IPS-NIHi11 (cell line): ENCODE measurements at places on chromosomes 12 and 14.

GRCh38 chr12:57815177-57816000, 3.1 kb downstream of the AVIL start:
- DNase-seq = peak; percentile 67

GRCh38 chr12:12467688-12468261, 94.9 kb downstream of the DUSP16 start:
- no peak for DNase-seq

DNA sequence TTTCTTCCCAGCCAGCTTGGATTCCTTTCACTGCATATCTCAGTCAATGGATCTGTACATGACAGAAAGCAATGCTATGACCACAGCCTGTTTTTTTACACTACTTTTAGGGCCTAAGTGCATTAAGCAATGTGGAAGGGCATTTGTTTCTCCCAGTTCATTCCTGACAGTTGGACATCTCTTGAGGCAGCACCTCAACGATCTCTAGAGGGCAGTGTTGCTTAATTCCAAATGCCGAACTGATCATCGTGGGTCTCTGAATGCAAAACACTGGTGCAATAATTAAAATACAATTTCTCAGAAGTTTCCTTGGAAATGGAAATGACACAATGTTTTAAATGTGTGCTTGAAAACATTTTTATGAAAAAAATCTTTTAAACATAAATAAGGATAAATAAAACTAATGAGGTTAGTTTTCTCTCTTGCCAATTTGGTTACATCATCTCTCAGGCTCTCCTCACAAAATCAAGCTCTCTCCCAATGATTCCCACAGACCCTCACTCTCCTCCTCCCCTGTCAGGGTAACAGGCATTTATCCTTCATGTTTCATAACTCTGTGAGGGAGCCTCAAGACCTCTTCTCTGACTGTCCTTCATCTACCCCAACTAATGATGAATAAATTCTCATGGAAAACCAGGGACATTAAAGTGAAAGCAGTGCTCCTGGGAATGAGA, 192.4 kb upstream of the SLC16A7 start:
- peak; percentile 70 for DNase-seq

DNA sequence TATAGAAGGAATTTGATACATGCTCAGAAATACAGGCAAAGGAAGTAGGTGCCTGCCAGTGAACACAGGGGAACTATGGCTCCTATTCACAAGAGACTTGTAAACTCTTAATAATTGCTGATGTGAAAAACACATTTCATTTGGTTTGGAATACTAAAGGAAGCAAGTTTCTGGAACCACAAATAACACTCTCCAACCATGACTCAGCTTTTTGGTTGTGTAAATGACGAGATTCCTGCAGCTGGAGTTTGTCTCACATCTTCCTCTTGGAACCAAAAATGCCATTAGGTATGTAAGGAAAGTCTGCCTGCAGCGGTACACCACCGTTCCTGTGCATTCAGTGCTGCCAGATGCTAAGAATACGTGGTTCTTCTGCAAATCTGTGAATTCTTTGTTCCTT, 4.5 kb upstream of the OR11H6 start:
- no peak for DNase-seq

DNA sequence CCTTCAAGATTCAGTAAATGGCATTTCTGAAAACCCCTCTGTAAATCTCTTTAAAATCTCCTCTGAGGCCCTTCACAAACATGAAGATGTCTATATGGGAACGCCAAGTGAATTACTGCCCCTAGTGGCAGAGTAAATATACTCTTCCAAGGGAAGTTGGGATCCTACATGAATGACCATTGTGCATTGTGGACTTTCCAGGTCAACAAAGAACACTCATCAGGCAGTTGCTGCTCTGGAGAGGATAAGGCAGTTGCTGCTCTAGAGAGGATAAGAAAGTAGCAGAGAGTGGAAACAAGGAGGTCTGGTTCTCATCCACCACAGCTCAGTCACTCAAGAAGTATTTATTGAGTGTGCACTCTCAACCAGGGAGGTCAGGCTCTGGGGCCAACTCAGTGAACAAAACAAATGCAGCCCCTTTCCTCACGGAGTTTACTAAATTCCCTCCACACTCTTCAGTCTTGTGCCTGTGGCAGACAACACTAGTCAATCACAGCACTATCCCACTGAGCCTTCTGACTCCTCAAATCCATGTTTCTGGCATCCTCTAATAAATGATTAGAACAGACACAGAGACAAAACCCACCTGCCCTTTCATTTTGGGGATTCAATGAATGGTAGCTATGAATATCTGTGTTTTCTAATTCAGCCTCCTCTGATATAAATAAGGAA, 52.9 kb downstream of the SVOP start:
- DNase-seq = peak; percentile 66

- no peak for DNase-seq
Measured at GRCh38 chr14:74457565-74457895, 31.5 kb upstream of the SYNDIG1L start.

DNA sequence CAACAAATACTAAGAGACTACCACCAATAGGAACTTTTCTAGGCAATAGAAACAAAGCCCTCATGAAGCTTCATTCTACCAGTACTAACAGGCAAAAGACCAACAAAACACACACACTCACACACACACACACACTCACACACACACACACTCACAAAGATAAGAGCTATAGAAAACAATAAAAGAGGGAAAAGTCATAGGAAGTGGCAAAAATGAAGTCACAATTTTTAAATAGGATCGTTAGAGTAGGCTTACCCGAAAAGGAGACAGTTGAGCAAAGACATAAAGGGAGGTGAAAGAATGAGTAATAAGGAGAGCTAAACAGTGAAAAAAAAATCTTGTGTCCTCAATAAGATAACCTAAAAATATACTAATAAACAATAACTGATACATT, 66.5 kb downstream of the C2CD5 start:
- no peak for DNase-seq

DNA sequence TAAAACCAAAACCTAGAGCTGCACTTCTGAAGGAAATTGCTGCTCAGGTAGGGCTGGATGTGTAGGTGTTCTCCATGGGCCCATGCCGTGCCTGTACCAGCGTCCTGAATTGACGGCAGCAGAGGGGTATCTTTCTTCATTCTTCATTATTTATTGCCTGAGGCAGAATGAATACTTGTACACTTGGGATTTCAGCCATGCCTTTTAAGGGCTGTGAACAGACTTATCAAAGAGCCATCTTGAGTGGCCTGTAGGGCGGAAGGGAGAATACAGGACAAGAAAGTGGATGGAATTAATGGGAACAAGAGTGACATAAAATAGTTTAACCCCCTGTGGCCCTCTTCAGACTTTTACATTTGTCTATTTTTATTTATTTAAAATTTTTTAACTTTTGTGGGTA, 61.4 kb downstream of the RASSF3 start:
- DNase-seq = no peak

- no peak for DNase-seq
Measured at GRCh38 chr14:23697680-23698079, 61.5 kb downstream of the DHRS2 start.

GRCh38 chr14:33932576-33933345, 18.1 kb downstream of the EGLN3 start:
- DNase-seq = no peak

DNA sequence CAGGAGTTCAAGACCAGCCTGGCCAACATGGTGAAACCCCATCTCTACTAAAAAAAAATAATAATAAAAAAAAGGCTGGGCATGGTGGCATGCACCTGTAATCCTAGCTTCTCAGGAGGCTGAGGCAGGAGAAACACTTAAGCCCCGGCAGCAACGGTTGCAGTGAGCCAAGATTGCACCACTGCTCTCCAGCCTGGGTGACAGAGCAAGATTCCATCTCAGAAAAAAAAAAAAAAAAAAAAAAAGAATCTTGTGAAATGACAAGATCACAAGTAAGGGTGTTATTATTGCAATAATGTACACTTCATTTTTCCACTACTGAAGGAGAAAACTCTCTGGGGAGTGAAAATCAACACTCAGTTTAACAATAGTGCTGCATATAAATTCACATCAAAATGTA, 8.8 kb upstream of the PTGR2 start:
- DNase-seq = no peak

DNA sequence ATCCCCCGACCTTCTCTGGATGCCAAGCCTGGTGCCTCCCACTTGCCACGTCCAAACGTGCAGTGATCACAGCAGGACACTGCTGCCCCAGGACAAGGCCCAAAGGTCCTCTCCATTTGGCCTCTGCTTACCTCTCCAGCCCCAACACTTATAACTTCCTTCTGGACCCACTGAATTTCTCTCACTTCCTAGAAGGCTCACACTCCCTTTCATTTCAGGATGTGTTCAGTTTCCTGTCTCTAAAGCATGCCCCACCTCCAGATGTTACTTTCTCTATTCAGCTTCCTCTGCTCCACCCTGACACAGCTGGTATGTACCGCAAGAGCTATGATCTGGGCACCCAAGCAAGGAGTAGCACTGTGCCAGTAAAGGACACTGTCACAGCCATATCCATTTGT, 33.0 kb downstream of the CDKL1 start:
- DNase-seq = no peak

DNA sequence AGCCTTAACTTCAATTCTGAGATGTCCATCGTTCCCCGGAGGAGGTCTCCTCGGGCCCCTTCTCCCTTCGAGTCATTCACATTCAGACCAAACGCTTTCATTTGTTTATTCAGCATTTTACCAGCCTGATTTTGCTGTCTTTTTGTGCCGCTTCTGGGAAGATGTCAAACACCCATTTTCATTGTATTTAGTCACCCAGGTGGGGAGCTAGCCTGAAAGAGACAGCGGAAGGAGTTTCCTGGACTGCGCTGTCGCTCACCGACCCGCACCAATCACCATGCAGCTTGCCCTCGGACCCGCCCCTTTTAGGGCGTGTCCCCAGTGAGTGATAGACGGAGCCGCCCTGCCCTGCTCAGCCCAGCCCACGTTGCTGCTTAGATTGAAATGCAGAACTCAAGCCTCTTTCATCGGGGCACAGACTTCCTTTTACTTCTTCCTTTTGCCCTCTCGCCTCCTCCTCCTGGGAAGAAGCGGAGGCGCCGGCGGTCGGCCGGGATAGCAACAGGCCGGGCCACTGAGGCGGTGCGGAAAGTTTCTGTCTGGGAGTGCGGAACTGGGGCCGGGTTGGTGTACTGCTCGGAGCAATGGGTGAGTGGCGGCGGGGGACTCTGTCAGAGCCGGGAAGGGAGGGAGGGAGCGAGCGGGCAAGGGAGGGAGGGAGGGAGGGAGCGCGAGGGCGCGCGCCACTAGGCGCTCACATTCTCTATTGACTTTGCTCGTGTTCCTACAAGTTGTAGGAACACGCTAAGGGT, at the start of gene PAX9:
TSS of gene PAX9 (plus strand) at position 355 of the 752 bp plus-strand sequence. CDS start at position 585, 230 bp downstream.
- DNase-seq = peak; percentile 92

- no peak for DNase-seq
Measured at GRCh38 chr14:97634751-97635150, 837.6 kb downstream of the VRK1 start.

GRCh38 chr12:92080911-92081285, 64.7 kb downstream of the BTG1 start:
- no peak for DNase-seq

GRCh38 chr12:25072906-25073650, 121.9 kb downstream of the DNAI7 start:
- no peak for DNase-seq

- no peak for DNase-seq
Measured at GRCh38 chr12:53463802-53464560, 12.1 kb downstream of the PCBP2 start.
